Activated naive CD8-positive, alpha-beta T cell treated with anti-CD3 and anti-CD28 coated beads, Interleukin-2, amount 50 U/mL, for 24 hours (primary cell): ENCODE measurements at places on chromosomes 12 and 14.

- no peaks in the 10 kb centered on the region for H3K4me1 ChIP-seq
- DNase-seq, result no peak
- no peaks in the 10 kb centered on the region for H3K36me3 ChIP-seq
- H3K27ac ChIP-seq, result no peak overlapping the region
- H3K27me3 ChIP-seq, result no peaks in the 10 kb centered on the region
Observed at GRCh38 chr12:78396538-78396937, 468.0 kb upstream of the SYT1 start.

DNA sequence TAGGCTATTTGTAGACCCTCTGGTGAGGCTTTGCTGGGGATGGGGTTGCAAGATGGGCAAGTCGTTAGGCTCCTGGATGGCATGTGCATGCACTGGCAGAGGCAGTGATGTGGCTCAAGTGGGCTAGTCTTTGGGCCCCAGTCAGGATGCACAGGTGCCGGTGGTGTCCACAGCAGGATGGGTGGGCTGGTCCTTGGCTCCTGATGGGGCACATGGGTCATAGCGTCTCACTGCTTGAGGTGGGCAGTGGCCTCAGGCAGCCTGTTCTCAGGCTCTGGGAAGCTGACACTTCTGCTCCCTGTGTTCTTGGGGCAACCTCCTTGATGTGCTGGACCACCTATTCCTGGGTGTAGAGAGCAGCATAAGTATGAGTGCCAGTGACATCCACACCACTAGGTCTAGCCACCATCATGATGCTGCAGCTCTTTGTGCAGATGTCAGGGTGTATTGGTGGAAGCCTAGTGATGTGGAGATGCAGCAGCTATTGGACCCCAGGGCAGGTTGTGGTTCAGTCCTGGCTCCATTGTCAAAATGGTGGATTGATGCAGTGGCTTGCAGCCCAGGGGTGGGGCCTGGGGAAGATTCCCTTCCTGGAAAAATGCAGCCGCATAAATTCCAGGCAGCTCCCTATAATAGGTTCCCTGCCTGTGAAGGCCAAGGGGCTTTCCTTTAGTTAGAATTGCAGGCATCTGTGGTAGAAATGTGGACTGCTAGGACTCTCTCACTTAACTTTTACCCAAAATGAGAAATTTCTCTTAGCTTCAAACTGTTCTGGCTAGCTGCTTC lies 742.5 kb upstream of the MDGA2 start:
- no peaks in the 10 kb centered on the region for H3K36me3 ChIP-seq
- H3K4me1 ChIP-seq, result no peaks in the 10 kb centered on the region
- H3K4me3 ChIP-seq, result no peak overlapping the region
- no peaks in the 10 kb centered on the region for H3K27me3 ChIP-seq
- no peak overlapping the region for H3K27ac ChIP-seq
- DNase-seq, result no peak

- H3K36me3 ChIP-seq, result no peaks in the 10 kb centered on the region
- H3K4me3 ChIP-seq, result no peak overlapping the region
- H3K27ac ChIP-seq, result no peak overlapping the region
- H3K4me1 ChIP-seq, result no peaks in the 10 kb centered on the region
- no peaks in the 10 kb centered on the region for H3K27me3 ChIP-seq
Observed at GRCh38 chr14:55547650-55548315, 32.2 kb upstream of the KTN1 start.

GRCh38 chr12:67148265-67148664 lies 120.9 kb upstream of the CAND1 start:
- peaks cover 5% of the 10 kb centered on the region for H3K4me1 ChIP-seq
- H3K27me3 ChIP-seq, result peaks cover 8% of the 10 kb centered on the region
- no peak overlapping the region for H3K27ac ChIP-seq
- no peak overlapping the region for H3K4me3 ChIP-seq
- DNase-seq, result no peak

DNA sequence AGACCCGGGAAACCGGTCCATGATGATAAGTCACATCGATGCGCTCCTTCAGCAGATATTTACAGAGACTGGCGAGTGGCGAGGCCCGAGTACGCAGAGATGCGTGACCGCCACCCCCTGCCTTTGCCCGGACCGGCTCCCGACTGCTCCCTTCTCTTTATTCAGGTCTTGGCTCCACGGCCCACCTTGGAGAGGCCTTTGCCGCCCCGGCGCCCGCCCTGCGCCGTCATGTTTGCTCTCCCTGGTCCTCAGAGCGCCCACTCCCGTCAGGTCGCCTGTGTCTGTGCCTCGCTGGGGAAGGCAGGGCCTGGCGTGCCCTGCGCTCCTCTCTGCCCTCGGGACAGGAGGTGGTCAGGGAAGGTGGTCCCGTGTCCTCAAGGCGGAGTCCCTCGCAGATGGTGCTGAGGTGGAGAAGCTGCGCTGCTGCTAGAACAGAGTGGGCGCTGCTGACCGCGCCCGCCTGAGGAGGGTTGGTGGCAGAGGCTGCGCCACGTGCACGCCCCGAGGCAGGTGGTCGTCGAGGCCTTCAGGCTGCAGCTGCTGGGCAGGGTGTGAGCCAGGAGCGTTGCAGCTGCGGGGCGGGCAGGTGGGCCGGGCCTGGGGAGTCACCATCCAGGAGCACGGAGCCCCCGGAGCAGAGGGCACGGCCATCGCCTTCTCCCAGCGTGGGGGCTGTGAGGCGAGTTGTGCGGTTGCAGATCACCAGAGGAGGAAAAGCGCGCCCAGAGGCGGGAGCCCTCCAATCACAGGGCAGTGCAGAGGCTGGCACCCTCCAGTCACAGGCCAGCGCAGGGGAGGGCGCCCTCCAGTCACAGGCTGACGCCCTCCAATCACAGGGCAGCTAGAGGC lies 27.2 kb downstream of the DDX51 start:
- H3K36me3 ChIP-seq, result peaks cover 5% of the 10 kb centered on the region
- H3K4me3 ChIP-seq, result no peak overlapping the region
- DNase-seq, result no peak
- H3K4me1 ChIP-seq, result no peaks in the 10 kb centered on the region
- no peak overlapping the region for H3K27ac ChIP-seq

DNA sequence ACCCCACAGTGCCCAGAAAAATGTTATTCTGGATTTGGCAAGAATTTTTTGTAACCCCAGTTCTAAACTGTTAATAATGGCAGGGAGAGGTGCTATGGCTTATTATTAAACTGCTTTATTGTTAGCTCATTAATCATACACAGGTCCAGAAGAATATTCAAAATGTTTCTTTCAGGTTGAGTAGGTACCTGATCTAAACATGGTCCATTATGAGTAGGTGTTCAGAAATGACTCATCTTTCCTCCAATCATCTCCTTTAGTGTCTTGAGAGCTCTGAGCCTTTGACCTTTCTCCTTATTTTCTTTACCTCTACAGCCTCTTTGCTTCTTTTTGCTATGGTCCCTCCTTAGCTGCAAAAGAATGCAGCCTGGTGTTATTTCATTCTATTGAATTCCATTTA lies 211.0 kb upstream of the GARIN6 start:
- H3K4me3 ChIP-seq, result no peak overlapping the region
- no peaks in the 10 kb centered on the region for H3K4me1 ChIP-seq
- no peaks in the 10 kb centered on the region for H3K36me3 ChIP-seq

- peaks cover 4% of the 10 kb centered on the region for H3K4me1 ChIP-seq
- peaks cover 41% of the 10 kb centered on the region for H3K27me3 ChIP-seq
- no peak overlapping the region for H3K4me3 ChIP-seq
- H3K27ac ChIP-seq, result no peak overlapping the region
Observed at GRCh38 chr12:49967777-49968250, 4.9 kb upstream of the AQP6 start.

- DNase-seq, result peak; percentile 56
- H3K4me1 ChIP-seq, result peaks cover under 1% of the 10 kb centered on the region
- H3K27me3 ChIP-seq, result peaks cover 10% of the 10 kb centered on the region
- no peak overlapping the region for H3K27ac ChIP-seq
Observed at GRCh38 chr14:39469094-39469710, 37.0 kb upstream of the FBXO33 start.

- no peaks in the 10 kb centered on the region for H3K27me3 ChIP-seq
- no peak overlapping the region for H3K27ac ChIP-seq
- H3K4me1 ChIP-seq, result peaks cover 6% of the 10 kb centered on the region
- H3K36me3 ChIP-seq, result peaks cover 33% of the 10 kb centered on the region
- no peak for DNase-seq
Observed at GRCh38 chr14:105050551-105050897, 14.7 kb downstream of the GPR132 start.

DNA sequence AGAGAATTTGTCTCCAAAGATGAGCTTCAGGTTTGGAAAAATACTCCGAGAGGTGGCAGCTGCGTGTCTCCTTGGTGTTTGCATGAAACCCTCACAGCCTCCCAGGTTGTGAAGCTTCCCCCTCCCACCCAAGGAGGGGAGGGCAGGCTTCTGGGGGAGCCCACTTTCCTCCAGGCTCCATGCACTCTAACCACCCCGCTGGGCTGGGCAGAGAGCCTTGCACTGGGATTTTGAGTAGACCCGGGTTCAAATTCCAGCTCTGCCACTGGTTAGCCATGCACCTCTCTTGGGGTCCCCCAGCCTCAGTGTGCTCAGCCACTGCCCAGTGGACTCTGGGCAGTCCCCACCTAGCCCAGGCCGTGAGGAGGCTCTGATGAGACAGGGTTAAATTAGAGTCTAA lies 4.3 kb upstream of the DLK1 start:
- H3K27me3 ChIP-seq, result peaks cover 21% of the 10 kb centered on the region
- H3K4me1 ChIP-seq, result no peaks in the 10 kb centered on the region
- H3K36me3 ChIP-seq, result no peaks in the 10 kb centered on the region
- no peak overlapping the region for H3K27ac ChIP-seq

- H3K4me3 ChIP-seq, result no peak overlapping the region
- peaks cover 6% of the 10 kb centered on the region for H3K36me3 ChIP-seq
- H3K4me1 ChIP-seq, result peaks cover 1% of the 10 kb centered on the region
- no peak overlapping the region for H3K27ac ChIP-seq
Observed at GRCh38 chr12:1470051-1470450, 124.3 kb downstream of the FBXL14 start.

GRCh38 chr12:95096378-95096777 lies 23.0 kb upstream of the NR2C1 start:
- no peaks in the 10 kb centered on the region for H3K36me3 ChIP-seq
- no peak overlapping the region for H3K4me3 ChIP-seq
- H3K27me3 ChIP-seq, result peaks cover 1% of the 10 kb centered on the region
- H3K27ac ChIP-seq, result no peak overlapping the region

GRCh38 chr14:56339855-56340701 lies 221.9 kb downstream of the PELI2 start:
- DNase-seq, result peak; percentile 65
- H3K27ac ChIP-seq, result no peak overlapping the region
- H3K27me3 ChIP-seq, result no peaks in the 10 kb centered on the region
- no peaks in the 10 kb centered on the region for H3K4me1 ChIP-seq

DNA sequence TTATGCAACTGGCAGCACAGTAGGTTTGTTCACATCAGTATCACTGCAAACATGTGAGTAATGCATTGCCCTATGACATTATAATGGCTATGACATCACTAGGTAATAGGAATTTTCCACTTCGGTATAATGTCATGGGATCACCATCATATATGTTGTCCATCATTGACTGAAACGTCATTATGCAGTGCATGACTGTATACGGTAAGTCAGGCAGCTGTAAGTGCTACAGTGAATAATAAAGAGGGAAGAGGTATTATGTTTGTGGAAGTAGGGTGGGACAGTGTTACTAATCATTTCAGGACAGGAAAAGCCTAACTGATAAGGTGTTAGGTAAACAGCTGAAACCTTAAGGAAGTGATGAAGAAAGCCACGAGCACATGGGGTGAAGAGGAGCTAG lies 68.1 kb downstream of the ANO4 start:
- no peaks in the 10 kb centered on the region for H3K27me3 ChIP-seq
- H3K36me3 ChIP-seq, result no peaks in the 10 kb centered on the region
- DNase-seq, result no peak
- H3K4me1 ChIP-seq, result no peaks in the 10 kb centered on the region
- no peak overlapping the region for H3K4me3 ChIP-seq

- no peak overlapping the region for H3K27ac ChIP-seq
- H3K4me1 ChIP-seq, result peaks cover 15% of the 10 kb centered on the region
- H3K27me3 ChIP-seq, result peaks cover 25% of the 10 kb centered on the region
- H3K4me3 ChIP-seq, result no peak overlapping the region
- no peak for DNase-seq
Observed at GRCh38 chr14:55126034-55126433, 3.0 kb upstream of the LGALS3 start.

DNA sequence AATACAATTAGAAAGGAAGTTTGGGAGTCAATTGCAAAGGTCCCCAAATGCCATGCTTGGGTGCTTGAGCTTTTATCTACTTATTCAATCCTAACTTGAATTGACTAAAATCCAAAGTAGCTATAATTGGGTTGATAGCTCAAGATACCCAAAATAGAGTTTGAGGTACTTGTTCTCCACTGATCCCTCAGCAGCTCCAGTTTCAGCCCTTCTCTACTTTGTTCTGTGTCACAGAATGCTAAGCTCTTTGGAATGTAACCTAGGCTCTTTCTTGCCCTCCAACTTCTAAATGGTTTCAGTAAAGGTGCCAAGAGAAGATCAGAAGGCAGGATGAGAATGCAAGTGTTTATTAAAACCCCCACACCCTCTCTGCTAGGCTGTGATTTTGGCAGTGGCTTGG lies 251.4 kb upstream of the CLEC14A start:
- no peaks in the 10 kb centered on the region for H3K27me3 ChIP-seq
- H3K4me3 ChIP-seq, result no peak overlapping the region
- H3K4me1 ChIP-seq, result no peaks in the 10 kb centered on the region
- no peak for DNase-seq

DNA sequence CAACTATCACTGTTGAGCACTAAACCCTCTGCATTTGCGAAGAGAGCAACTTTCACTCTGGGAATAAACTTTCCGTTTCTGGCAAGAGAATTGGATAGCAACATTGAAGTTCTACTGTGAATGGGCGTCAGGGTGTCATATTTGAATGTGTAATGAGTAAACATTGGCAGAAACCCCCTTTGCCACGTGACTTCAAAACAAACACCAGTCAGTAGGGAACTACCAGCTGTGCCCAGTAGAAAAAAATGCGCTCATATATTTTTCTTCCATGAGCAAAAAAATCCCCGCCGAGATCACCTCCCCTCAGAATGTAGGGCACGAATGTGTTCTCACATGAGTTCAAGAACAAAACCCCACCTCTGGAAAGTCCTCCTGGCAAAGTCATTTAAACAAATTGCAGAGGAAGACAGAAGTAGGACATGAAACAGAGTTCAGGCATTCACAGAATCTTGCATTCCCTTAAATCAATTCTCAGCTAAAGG lies 80.6 kb downstream of the BTG1 start:
- peak overlapping the region; percentile 83 for H3K27ac ChIP-seq
- DNase-seq, result peak; percentile 44
- peaks cover 61% of the 10 kb centered on the region for H3K4me1 ChIP-seq
- no peaks in the 10 kb centered on the region for H3K27me3 ChIP-seq
- peak overlapping the region; percentile 56 for H3K4me3 ChIP-seq

- H3K27ac ChIP-seq, result no peak overlapping the region
- peaks cover 28% of the 10 kb centered on the region for H3K27me3 ChIP-seq
- H3K4me3 ChIP-seq, result no peak overlapping the region
- no peaks in the 10 kb centered on the region for H3K4me1 ChIP-seq
- no peak for DNase-seq
Observed at GRCh38 chr12:80717856-80718255, 1.1 kb downstream of the MYF5 start.

- H3K27me3 ChIP-seq, result peaks cover 15% of the 10 kb centered on the region
- no peak overlapping the region for H3K27ac ChIP-seq
- H3K4me1 ChIP-seq, result no peaks in the 10 kb centered on the region
- H3K4me3 ChIP-seq, result no peak overlapping the region
- no peaks in the 10 kb centered on the region for H3K36me3 ChIP-seq
Observed at GRCh38 chr12:62841846-62842245, 93.1 kb downstream of the PPM1H start.
